ENCODE measurements at places on chromosomes 6 and 20. TPM values are rescaled to one million over a fixed set of nuclear protein-coding genes. Genes with fewer than 3 reads are reported as not detected.

GRCh38 chr6:150118203-150118602, 24.6 kb upstream of the PPP1R14C start:
- H3K4me1 ChIP-seq = peaks cover 15% of the 10 kb centered on the region
- H3K27me3 ChIP-seq = no peaks in the 10 kb centered on the region
- H3K36me3 ChIP-seq = no peaks in the 10 kb centered on the region
- DNase-seq = no peak
- H3K4me3 ChIP-seq = no peak overlapping the region
- no peak overlapping the region for H3K27ac ChIP-seq

- no peak overlapping the region for H3K4me3 ChIP-seq
- H3K36me3 ChIP-seq = no peaks in the 10 kb centered on the region
These were observed 140.8 kb upstream of the PTPN1 start for GRCh38 chr20:50369225-50370035.

GRCh38 chr6:105460860-105461259, 58.0 kb upstream of the PREP start:
- no peak overlapping the region for H3K4me3 ChIP-seq
- H3K27me3 ChIP-seq = no peaks in the 10 kb centered on the region
- no peaks in the 10 kb centered on the region for H3K4me1 ChIP-seq
- H3K27ac ChIP-seq = no peak overlapping the region
- no peak for DNase-seq

DNA sequence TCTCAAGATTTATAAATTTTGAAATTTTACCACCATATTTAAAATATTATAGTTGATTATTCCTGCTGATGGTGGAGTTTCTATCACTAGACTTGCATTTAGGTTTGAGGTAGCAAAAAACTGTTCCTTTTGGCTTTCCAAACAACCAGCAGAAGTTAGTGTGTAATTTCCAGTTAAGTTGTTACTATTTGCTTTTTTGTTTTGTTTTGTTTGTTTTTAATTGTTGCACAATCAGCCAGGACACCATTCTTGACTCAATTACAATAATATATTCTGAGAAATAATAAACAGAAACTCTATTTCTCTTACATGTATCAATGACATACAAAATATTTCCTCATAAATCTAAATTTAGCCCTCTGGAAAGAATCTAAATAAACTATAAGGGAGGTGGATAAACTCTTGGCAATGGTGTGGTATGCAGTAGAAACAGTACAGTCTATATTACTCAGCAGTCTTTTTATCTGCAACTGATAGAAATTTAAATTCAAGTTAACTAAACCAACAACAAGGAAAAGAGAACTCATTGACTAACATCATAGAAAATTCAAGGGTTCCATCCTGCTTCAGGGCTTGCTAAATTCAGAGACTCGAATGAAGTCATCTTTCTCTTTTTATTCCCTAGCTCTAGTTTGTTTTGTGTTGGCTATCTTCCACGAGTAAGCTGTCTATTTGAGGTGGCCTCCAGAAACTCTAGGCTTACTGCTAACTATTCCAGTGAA, 19.4 kb upstream of the COL19A1 start:
- no peak overlapping the region for H3K4me3 ChIP-seq
- H3K27ac ChIP-seq = no peak overlapping the region
- no peaks in the 10 kb centered on the region for H3K27me3 ChIP-seq
- no peak for DNase-seq
- peaks cover 3% of the 10 kb centered on the region for H3K4me1 ChIP-seq

Gene ARFGEF3
- polyA plus RNA-seq = not detected

Gene GTSF1L
- 1.5 TPM for polyA plus RNA-seq

- peak overlapping the region; percentile 89 for H3K4me3 ChIP-seq
- peaks cover 3% of the 10 kb centered on the region for H3K36me3 ChIP-seq
- H3K27ac ChIP-seq = no peak overlapping the region
- peaks cover 16% of the 10 kb centered on the region for H3K27me3 ChIP-seq
- H3K4me1 ChIP-seq = peaks cover 12% of the 10 kb centered on the region
These were observed 979 bp downstream of the ZNF133 start for GRCh38 chr20:18289306-18289705.

Gene CBFA2T2
- 32.3 TPM for polyA plus RNA-seq

Gene CLDN20
- polyA plus RNA-seq = not detected

Gene TSPO2
- not detected for polyA plus RNA-seq

Gene RAET1E
- polyA plus RNA-seq = not detected
